ENCODE measurements at places on chromosomes 6 and 20.

GRCh38 chr6:124633655-124634054 is 328.6 kb upstream of the RNF217 start:
- DNase-seq: no peak

GRCh38 chr6:30615958-30616810 is 859 bp downstream of the PPP1R10 start:
- DNase-seq: no peak

DNA sequence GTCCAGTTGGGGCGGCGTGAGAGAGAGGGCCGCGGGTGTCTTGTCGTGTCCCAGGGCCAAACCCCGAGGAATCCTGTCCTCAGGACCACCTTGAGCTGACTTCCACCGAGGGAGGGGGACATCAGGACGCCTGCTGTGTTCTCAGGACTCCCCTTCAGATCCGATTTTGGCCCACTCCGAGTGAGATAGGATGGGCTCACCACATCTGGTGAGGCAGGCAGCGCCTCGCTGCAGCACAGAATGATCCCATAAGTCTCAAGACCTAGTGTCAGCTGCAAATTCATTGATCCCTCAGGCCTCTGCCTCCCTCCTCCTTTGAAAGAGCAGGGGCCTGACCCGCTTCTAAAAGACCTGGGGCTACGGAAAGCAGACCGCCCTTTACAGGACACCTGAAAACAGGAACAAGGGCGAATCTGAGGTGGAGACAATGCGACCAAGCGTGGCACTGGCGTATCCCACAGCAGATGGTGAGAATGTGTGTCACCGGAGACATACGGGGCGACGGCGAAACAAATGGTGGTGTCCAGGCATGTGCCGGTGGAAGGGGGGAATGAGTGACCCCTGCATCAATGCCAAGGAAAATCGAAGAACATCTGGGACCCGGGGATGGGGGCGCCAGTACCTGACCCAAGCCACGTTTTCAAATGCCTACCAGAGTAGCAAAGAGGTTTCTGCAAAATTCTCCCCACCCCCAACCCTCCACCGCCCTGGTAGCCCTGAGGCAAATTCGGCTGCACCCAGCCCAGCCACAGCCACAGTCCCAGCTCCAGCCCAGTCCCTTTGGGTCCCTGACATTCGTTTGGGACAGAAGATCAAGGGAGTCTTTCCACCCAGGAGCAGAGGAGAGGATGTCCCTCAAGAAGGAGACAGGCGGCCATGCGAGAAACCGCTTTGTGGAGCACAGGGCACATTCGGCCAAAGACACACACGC is 162.1 kb upstream of the ZNF337 start:
- no peak for DNase-seq

DNA sequence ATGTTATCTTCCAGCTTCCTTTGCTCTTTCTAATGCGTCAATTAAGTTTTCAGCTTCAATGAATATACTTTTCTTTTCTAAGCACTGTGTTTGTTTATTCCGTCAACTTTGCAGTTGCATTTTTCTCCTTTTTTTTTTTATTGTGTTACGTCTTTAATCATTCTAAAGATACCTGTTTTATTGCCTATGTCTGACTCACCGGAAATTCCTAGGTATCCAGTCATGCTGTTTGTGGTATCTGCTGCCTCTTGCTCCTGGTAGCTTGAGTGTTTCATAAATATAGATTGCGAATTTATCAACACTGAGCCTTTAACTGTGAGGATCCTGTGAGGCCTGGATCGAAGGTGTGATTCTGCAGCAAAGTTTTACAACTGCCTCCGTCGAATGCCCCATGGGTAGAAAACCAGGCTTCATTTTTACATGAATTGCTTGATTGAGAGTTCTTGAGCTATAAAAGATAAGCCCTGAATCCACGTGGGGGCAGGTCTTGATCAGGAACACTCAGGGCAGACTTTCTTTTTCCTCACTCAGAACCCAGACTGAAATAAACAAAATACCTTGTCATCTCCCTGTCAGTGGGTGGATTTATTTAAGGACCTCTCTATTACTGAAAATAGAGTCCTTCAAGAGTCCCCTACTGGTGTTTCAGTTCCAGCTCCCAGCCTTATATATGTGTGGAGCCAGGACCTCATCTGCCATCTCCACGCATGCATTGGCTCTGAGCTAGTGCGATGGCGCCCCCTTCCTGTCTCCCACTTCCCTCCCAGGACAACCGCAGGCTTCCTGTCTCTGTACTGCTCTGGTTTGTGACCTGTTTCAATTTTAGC is 60.1 kb upstream of the LRRC1 start:
- no peak for DNase-seq

GRCh38 chr6:21137700-21138335 is 455.7 kb upstream of the SOX4 start:
- no peak for DNase-seq

GRCh38 chr6:4986999-4987398 is 16.8 kb downstream of the RPP40 start:
- DNase-seq: no peak

Data from stimulated activated CD8-positive, alpha-beta memory T cell treated with anti-CD3 and anti-CD28 coated beads, Interleukin-2, amount 100 ng/mL, for 1 hour (primary cell).